ENCODE measurements at places on chromosomes 6 and 20.
A peak's percentile ranks its signal among the peaks of the same experiment; 100 is the strongest.

DNA sequence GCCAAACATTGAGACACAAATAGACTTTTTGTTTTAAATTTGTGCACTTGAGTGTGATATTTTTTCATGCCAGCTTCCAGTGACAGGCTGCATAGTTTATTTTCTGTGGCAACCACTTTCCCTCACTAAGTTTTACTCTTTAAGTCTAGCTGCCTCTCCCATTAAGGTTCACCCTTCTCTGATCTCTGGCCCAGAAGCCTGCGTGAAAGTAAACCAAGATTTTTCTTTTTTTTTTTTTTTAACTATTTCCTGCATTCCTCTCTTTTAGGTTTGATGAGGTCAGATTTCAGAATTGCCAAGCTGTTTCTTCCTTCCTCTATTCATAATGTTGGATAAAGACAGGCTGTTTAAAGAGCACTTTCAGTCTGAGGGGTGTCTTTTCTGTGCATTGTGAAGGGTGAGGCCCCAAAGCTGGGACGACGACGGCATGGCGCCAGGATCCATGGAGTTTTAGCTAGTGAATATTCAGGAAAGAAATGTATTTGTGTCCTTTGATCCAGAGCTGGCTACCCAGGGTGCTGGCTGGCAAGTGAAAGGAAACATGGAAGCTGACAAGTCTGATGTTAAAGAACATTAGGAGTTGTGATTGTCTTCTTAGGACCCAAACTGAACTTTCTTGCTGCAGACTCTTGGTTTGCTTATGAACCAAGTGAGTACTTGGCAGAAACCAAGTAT is 50.7 kb downstream of the DOK5 start:
- no peak for DNase-seq

GRCh38 chr6:95175927-95176675 is 401.2 kb upstream of the MANEA start:
- DNase-seq: no peak

- no peak for DNase-seq
Observed at GRCh38 chr6:154249499-154250298, 106.9 kb downstream of the IPCEF1 start.

GRCh38 chr20:14142171-14142570 is 146.9 kb downstream of the MACROD2 start:
- DNase-seq: peak; percentile 55

GRCh38 chr6:144284478-144284782 is 705 bp upstream of the UTRN start:
- no peak for DNase-seq

GRCh38 chr6:136859430-136859829 is 37.0 kb downstream of the PEX7 start:
- no peak for DNase-seq

- no peak for DNase-seq
Observed at GRCh38 chr6:163226181-163226835, 188.2 kb upstream of the QKI start.

DNA sequence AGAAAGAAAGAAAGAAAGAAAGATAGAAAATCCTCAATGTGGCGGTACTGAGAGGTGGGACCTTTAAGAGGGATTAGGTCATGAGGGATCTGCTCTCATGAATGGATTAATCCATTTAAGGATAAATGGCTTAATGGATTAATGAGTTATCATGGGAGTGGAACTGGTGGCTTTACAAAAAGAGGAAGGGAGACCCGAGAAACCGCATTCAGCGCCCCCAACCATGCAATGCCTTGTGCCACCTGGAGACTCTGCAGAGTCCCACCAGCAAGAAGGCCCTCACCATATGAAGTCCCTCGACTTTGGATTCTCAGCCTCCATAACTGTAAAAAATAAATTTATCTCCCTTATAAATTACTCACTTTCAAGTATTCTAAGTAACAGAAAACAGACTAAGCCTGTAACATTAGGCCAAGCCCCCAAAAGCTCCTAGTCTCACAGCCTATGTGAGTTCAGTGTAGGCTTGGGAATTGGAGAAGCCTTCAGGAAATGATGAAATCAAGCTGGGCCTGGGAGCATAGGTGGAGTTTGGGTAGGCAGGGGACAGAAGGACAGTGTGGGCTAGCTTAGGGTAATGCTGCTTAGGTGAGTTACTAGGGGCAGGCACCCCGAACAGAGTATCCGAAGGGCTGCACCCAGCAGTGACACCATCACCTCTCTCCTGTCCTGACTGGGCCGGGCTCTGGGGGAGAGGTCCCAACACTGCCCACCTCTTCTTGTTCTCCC is 36.2 kb upstream of the RNF24 start:
- DNase-seq: no peak

DNA sequence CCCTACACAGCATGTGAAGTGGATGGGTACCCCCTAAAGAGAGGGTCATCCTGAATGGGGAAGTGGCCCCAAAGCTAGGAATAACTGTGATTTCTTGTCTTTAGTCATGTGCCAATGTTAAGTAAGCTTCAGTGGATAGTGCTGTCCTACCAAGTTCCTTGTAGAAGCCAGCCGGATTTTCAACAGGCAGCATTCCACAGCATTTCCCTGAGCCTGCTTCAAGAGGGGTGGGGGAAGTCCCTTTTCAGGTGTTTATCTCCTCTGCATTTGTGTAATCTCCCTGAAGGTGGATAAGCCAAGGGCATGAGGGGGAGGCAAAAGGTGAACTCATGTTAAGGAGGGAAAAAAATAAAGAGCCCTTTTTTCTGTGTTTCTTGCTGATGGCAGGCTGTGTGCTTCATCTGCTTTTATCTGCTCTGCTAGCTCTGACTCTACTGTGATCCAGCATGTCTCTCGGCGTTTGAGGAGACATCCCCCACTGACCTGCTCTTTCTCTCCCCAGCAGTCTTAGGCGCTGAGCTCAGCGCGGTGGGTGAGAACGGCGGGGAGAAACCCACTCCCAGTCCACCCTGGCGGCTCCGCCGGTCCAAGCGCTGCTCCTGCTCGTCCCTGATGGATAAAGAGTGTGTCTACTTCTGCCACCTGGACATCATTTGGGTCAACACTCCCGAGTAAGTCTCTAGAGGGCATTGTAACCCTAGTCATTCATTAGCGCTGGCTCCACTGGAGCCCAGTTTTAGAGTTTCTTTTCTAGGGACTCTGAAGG is 1.9 kb downstream of the EDN1 start:
- DNase-seq: peak; percentile 41

DNA sequence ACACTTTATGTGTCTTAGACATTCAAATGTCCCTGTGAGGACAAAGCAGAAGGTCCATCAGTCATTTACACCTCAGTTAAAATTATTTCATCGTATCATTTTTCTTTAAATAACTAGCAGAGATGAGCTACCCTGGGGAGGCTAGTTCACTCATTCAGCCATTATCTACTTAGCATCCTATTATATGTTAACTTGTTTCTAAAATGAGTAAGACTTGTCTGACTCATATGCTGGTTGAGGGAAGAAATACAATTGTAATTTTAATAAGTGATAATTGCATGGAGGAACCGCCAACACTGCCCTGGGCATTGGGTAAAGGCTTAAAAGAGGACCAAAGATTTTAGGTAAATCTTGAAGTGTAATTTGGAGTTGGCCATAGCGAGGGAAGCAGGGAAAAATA is 12.4 kb upstream of the PTPRK start:
- DNase-seq: peak; percentile 12

- DNase-seq: peak; percentile 63
Observed at GRCh38 chr6:82959385-82959941, 106.2 kb downstream of the UBE3D start.

- no peak for DNase-seq
Observed at GRCh38 chr6:167690931-167691330, 135.8 kb upstream of the AFDN start.

DNA sequence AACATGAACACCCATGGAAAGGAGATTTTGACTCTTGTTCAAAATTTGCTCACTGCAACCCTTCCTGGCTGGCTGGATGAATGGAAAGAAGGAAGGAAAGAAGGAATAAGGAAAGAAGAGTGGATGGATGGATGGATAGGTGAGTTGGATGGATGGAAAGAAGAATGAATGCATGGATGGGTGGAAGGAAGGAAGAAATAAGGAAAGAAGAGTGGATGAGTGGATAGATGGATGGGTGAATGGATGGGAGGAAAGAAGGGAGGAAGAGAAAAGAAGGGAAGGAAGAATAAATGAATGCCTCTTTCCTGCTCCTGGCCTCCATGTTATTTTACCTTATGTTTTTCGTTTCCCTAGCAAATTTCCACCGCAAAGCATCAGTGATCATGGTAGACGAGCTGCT is 74.2 kb upstream of the RIN2 start:
- DNase-seq: no peak

DNA sequence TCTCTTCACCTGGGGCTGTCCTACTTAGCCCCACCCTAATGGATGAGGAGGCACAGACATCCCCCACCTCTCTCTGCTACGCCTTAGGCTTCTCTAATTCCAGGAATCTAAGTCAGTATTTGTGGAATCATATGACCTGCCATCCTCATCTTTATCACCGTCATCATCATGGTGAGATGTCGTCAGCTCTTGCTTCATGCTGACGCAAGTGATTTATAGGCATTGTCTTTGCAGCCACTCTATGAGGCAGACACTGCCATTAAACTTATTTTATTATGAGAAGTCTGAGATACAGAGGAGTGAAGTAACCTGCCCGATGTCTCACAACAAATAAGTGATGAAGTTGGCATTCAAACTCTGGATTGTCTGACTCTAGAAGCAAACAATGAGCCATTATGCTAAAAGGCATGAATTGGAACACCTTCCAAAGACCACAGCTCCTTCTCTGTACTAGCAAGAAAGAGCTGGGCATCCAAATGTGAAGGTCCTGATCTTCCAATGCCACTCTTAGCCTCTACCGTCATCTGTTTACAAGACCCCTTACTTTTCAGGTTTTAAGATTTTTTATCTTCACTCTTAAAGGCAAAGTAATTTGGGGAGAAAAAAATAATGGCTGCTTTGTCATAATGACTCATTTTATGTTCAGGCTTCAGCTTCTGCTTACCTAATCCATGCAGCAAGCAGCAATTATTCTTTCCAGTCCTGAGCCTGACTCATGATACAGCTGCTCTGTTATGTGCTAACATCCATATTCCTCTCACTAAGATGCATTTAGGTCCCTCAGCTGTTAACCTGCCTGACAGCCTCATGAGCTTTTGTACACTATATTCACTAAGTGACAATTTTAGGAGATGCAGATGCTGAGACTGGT is 113.7 kb upstream of the BCLAF1 start:
- DNase-seq: peak; percentile 87

GRCh38 chr6:154874773-154875592 is 120.1 kb upstream of the TIAM2 start:
- DNase-seq: no peak

- peak; percentile 43 for DNase-seq
Observed at GRCh38 chr6:3721810-3722621, 29.5 kb downstream of the PXDC1 start.

GRCh38 chr6:125312478-125312877 is 10.7 kb upstream of the HDDC2 start:
- DNase-seq: no peak

DNA sequence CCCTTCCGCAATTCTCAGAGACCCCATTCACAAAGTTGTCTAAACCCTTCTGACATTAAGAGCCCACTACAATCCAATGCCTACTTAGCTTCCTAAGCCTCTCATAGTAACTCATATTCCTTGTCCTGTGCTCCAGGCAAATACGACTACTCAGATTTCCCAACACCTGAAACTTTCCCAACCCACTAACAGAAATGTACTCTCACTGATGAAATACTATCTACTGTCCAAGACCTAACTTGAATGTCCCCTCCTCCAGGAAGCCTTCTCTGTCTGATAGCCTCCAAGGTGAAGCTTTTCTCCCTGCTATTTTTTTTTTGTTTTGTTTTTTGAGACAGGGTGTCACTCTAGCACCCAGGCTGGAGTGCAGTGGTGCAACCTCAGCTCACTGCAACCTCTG is 30.4 kb downstream of the GPLD1 start:
- no peak for DNase-seq

DNA sequence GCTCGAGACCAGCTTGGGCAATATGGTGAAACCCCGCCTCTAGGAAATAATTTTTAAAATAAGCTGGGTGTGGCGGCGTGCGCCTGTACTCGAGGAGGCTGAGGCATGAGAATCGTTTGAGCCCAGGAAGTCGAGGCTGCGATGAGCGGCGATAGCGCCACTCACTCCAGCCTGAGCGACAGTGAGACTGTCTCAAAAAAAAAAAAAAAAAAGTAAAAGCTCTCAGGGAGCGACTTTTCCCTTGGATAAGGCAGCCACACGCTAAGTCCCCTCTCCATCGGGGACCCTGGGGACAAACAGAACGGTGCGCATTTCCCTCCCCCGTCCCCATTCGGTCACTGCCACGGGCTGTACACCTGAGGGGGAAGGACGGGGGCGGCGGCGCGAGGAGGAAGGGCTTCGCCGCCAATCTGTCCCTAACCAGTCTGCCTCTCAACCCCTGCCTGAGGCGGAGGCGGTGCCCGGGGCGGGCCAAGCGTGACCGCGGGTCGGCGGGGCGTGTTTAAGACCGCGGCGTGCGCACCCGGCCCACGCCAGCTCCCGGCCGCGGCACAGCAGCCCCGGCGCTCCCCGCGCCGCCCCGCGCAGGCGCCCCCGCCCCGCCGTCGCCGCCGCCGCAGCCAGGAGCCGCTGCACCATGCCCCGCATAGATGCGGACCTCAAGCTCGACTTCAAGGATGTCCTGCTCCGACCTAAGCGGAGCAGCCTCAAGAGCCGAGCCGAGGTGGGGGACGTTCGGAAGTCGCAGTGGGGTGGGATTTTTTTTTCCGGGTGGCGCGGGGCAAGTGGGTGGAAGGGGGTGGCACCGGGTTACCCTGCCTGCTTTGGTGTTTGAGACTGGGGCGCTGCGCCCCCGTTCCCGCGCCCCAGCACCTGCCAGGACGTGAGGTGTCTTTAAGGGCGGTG is at the start of gene GMPR:
Gene GMPR (plus strand): TSS at position 531 of the 906 bp plus-strand sequence. CDS start 107 bp downstream, at position 638.
- peak; percentile 82 for DNase-seq

GRCh38 chr6:151351146-151351700 is 40.1 kb downstream of the ZBTB2 start:
- DNase-seq: no peak

GRCh38 chr6:22716721-22717120 is 147.4 kb downstream of the HDGFL1 start:
- no peak for DNase-seq

GRCh38 chr20:61460261-61461052 is 208.4 kb downstream of the CDH4 start:
- no peak for DNase-seq

- no peak for DNase-seq
Observed at GRCh38 chr6:120304223-120304622, 954.7 kb upstream of the MAN1A1 start.

- DNase-seq: no peak
Observed at GRCh38 chr6:72037006-72037405, 150.7 kb downstream of the RIMS1 start.

GRCh38 chr6:155543166-155543847 is 87.7 kb upstream of the NOX3 start:
- DNase-seq: no peak

- no peak for DNase-seq
Observed at GRCh38 chr6:126941751-126942150, 176.7 kb upstream of the RSPO3 start.

GRCh38 chr6:169241688-169242350 is 11.8 kb downstream of the THBS2 start:
- DNase-seq: no peak

- DNase-seq: no peak
Observed at GRCh38 chr20:17500271-17500670, 30.9 kb downstream of the BFSP1 start.

- no peak for DNase-seq
Observed at GRCh38 chr20:13200767-13201500, 20.1 kb upstream of the ISM1 start.

Measured in AG08395 (cell line).